ENCODE measurements at places on chromosomes 4 and X. TPM values are rescaled to one million over a fixed set of nuclear protein-coding genes. Genes with fewer than 3 reads are reported as not detected.

GRCh38 chr4:39621582-39621981 is 17.1 kb downstream of the SMIM14 start:
- H3K27ac ChIP-seq: no peak overlapping the region
- DNase-seq: no peak
- H3K4me3 ChIP-seq: no peak overlapping the region

GRCh38 chr4:77821775-77822174 is 2.6 kb upstream of the CNOT6L start:
- peak overlapping the region; percentile 99 for H3K4me3 ChIP-seq
- H3K27ac ChIP-seq: no peak overlapping the region
- H3K4me1 ChIP-seq: peaks cover 25% of the 10 kb centered on the region
- DNase-seq: no peak

DNA sequence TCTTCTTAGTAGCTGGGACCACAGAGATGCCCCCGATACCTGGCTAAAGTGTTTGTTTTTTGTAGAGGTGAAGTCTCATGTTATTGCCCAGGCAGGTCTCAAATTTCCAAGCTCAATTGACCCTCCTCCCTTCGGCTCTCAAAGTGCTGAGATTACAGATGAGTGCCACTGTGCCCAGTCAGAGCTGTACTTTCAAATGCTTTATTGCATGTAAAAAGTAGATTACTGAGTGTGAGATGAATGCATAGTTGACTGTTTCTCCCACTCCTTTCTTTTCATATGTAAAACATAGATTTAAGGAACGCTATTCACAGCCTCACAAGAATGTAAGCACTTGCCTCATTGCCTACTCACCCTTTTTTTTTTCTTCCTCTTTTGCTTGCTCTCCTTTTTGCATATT is 984.4 kb upstream of the PABPC4L start:
- DNase-seq: no peak
- peaks cover 2% of the 10 kb centered on the region for H3K36me3 ChIP-seq
- H3K4me3 ChIP-seq: no peak overlapping the region

DNA sequence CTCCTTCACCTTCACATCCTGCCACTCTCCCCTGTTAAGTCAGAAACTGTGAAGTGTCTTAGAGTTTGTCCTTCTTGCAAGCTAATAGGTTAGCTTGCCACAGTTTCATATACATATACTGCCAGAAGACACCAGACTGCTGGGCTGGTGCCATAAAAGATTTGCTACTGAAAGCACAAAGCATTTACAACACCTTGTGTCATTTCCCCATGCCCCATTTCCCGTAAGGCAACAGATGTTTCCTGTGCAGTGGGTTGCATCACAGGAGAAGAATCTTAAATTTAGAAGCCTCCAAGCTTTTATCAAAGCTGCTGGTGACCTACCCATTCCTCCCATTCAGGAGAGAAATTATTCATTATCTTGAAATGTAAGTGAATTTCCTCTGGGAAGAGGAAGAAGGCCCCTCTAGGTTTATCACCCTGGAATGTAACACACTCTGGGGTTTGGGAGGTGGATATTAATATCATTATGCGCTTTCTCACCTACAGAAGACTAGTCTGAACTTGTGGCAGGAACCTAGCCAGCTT is 34.5 kb upstream of the RAB33B start:
- no peaks in the 10 kb centered on the region for H3K27me3 ChIP-seq
- DNase-seq: no peak
- no peak overlapping the region for H3K27ac ChIP-seq
- H3K36me3 ChIP-seq: peaks cover 53% of the 10 kb centered on the region
- H3K4me3 ChIP-seq: no peak overlapping the region
- no peaks in the 10 kb centered on the region for H3K4me1 ChIP-seq

DNA sequence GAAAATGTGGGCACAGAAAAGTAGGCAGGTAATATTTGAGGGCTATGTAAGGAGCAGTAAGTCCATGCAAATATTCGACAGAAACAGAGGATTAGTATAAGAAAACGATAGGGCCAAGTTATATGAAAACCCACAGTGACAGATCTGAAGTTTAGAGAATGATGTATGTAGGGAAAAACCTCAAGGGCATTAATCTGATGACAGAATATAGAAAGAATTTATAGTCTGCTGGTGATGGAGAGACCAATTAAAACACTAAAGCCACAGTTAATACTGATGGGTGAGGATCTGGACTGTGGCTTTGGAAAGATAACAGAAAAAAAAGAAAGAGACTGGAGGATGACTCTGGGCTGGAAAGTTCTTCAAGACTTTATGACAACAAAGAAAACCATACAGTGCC is 169.7 kb downstream of the PALLD start:
- H3K4me1 ChIP-seq: peaks cover 5% of the 10 kb centered on the region
- H3K36me3 ChIP-seq: no peaks in the 10 kb centered on the region
- no peaks in the 10 kb centered on the region for H3K27me3 ChIP-seq
- peak overlapping the region; percentile 3 for H3K27ac ChIP-seq

DNA sequence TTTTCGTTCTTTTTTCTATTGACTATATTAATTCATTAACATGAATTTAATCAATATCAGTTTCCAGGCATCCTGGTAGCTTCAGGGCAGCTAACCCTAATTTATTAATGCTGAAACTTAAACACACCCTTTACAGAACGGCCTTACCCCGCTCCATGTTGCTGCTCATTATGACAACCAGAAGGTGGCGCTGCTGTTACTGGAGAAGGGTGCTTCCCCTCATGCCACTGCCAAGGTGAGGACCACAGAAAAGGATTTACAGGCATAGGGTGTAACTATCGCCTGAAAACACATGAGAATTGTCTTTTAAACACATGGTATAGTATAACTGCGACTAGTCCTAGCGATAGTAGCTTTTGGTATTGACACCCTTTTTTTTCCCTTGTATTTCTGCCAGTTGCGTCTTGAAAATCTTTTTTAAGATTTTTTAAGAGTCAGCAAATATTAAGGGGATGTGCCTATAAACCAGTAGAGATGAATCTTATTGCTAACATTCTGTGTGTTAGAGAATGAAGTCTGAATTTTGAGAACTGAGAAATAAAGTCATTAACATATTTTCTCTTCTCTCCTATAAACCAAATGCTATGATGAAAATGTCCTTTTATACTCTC is 229.0 kb downstream of the ANK2 start:
- H3K36me3 ChIP-seq: peaks cover 4% of the 10 kb centered on the region
- no peak overlapping the region for H3K4me3 ChIP-seq
- H3K4me1 ChIP-seq: no peaks in the 10 kb centered on the region
- DNase-seq: peak; percentile 78

GRCh38 chrX:64842492-64842891 is 133.8 kb downstream of the ZC4H2 start:
- no peaks in the 10 kb centered on the region for H3K27me3 ChIP-seq
- H3K4me3 ChIP-seq: no peak overlapping the region
- no peaks in the 10 kb centered on the region for H3K4me1 ChIP-seq
- DNase-seq: no peak
- H3K27ac ChIP-seq: no peak overlapping the region

DNA sequence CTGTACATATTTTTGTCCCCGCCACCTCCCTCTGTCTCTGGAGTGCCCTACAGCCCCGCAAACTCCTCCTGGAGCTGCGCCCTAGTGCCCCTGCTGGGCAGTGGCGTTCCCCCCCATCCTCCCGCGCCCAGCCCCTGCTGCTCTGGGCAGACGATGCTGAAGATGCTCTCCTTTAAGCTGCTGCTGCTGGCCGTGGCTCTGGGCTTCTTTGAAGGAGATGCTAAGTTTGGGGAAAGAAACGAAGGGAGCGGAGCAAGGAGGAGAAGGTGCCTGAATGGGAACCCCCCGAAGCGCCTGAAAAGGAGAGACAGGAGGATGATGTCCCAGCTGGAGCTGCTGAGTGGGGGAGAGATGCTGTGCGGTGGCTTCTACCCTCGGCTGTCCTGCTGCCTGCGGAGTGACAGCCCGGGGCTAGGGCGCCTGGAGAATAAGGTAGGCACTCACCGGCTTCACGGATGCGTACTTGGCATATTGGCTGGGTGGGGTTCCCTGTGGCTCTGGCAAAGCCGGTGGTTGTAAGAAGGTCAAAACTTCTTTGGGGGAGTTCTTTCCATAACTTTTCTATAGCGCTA is 653 bp downstream of the HHIP start:
- H3K4me1 ChIP-seq: peaks cover 41% of the 10 kb centered on the region
- DNase-seq: peak; percentile 31
- peak overlapping the region; percentile 68 for H3K27ac ChIP-seq
- peaks cover 55% of the 10 kb centered on the region for H3K27me3 ChIP-seq
- peak overlapping the region; percentile 92 for H3K4me3 ChIP-seq

Gene ODAPH
- not detected for total RNA-seq

Gene HPGD
- not detected for total RNA-seq

Gene RRH
- total RNA-seq: not detected

Gene PLAC8
- total RNA-seq: 0.57 TPM

Gene SPANXN3
- total RNA-seq: not detected

Gene GSX2
- total RNA-seq: not detected

Gene UNC5C
- total RNA-seq: 6.5 TPM

Gene SPIN2A
- 0.98 TPM for total RNA-seq

Data from neural crest cell (in vitro differentiated cells).